Activated CD8-positive, alpha-beta T cell treated with anti-CD3 and anti-CD28 coated beads for 36 hours (primary cell): ENCODE measurements at places on chromosomes 5 and 9.

GRCh38 chr9:21477466-21477865 is 4.6 kb downstream of the IFNE start:
- DNase-seq: no peak

DNA sequence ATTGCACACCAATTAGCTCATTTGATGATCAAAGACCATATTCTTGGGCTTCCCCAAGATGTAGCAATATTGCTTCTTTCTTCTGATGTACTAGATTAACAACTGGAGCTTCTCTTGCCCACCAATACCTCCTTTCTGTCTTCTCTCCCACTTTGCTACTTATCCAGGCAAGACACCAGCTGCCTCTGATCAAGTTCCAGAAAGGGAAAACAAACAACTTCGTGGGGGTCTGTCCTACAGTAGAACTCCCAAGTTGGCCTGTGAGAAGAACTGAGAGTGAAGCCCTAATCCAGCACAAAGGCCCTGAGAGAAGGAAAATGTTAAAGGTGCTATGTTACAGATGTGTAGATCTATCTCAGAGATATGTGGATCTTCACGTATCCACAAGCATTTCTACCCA is 44.9 kb downstream of the ADAMTS12 start:
- no peak for DNase-seq

DNA sequence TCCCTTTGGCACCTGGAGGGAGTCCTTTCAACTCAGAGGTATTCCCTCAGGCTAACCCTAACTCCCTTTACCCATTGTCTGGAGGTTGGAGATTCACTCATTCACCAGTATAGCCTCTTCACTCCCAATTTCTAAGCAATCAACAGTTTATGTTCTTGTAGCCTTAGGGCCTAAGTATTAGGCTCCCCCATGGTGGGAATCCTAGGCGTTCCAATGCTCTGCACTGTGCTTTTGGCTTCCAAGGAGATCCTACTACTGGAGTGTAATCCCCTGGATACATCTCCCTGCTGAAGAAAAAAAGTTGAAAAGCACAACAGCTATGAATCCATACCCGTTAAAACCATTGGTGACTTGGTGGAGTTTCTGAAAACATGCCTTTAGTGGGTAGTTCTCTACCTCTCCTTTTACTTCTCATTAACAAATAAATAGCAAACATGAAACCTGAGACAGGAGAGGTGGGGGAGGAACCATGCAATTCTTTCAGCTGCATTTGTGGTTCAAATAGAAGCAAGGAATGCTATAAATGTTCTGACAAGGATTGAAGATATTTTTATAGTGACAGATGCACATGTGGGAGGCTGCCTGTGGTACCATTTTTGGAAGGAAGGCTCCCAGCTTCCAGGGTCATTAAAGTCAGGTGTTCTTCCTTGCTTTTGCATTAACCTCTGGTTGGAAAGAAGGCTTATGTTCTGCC is 397.1 kb downstream of the DMAC1 start:
- DNase-seq: no peak

- DNase-seq: no peak
Measured at GRCh38 chr9:126874546-126875314, 14.3 kb downstream of the ZBTB34 start.

- no peak for DNase-seq
Measured at GRCh38 chr5:143673676-143674468, 138.1 kb upstream of the HMHB1 start.

- DNase-seq: no peak
Measured at GRCh38 chr5:133277744-133278143, 225.9 kb downstream of the HSPA4 start.

DNA sequence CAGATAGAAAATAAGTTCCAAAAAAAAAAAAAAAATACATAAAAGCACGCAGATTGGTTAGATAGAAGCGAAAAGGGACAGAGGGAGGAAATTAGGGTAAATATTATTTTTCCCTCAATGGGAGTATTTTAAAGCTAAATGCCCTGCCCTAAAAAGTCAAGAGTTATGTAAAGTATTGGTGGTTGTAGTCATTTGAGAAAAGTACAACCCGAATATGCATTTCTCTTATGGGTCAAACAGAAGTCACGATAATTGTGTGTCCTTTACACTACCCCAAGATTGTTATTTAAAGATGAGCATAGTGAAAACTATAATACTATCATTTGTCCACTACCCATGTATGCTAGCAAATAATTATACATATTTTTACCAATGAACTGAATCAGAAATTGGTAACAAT is 368.7 kb downstream of the NDUFS4 start:
- no peak for DNase-seq

GRCh38 chr5:151451626-151452520 is 4.5 kb downstream of the SLC36A1 start:
- no peak for DNase-seq

DNA sequence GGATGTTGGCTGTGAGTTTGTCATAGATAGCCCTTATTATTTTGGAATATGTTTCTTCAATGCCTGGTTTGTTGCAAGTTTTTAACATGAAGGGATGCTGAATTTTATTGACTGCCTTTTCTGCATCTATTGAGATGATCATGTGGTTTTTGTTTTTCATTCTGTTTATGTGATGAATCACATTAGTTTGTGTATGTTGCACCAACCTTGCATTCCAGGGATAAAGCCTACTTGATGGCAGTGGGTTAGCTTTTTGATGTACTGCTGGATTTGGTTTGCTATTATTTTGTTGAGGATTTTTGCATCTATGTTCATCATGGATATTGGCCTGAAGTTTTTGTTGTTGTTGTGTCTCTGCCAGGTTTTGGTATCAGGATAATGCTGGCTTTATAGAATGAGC is 225.6 kb downstream of the PCSK1 start:
- no peak for DNase-seq

- DNase-seq: no peak
Measured at GRCh38 chr5:159257007-159257406, 6.1 kb upstream of the UBLCP1 start.

GRCh38 chr5:18393565-18394442 is 759.5 kb downstream of the TAF11L14 start:
- peak; percentile 62 for DNase-seq

DNA sequence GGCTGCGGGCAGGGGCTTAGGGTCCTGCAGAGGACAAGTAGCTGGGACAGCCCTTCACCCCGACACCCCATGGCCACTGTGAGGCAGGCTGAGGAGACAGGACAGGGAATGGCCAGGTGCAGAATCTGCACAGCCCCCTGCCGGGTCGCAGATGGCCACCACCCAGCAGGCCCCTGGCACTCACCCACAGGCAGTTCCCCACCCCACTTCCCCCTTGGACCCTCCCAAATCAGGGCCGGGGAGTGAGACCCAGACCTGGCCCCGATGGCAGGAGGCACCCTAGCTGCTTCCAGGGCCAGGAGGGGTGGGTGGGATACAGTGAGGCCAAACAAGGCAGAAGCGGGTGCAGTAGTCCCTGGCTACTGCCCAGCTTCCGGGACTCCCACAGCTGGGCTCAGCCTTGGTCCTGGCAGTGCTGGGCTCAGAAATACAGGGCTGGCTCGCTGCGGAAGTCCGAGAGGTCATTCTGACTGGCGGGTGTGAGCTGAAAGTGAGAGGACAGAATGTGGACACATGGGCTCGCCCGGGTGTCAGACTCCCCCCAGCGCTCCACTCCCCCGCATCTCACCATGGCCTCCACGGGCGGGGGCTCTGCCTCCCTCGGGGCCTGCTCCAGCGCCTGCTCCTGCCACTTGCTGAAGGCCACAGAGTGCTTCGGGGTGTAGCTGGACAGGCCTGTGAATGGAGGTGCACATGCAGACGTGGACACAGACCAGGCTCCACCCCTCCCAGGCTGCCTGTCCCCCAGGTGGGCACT is 3.4 kb downstream of the SSNA1 start:
- DNase-seq: no peak

DNA sequence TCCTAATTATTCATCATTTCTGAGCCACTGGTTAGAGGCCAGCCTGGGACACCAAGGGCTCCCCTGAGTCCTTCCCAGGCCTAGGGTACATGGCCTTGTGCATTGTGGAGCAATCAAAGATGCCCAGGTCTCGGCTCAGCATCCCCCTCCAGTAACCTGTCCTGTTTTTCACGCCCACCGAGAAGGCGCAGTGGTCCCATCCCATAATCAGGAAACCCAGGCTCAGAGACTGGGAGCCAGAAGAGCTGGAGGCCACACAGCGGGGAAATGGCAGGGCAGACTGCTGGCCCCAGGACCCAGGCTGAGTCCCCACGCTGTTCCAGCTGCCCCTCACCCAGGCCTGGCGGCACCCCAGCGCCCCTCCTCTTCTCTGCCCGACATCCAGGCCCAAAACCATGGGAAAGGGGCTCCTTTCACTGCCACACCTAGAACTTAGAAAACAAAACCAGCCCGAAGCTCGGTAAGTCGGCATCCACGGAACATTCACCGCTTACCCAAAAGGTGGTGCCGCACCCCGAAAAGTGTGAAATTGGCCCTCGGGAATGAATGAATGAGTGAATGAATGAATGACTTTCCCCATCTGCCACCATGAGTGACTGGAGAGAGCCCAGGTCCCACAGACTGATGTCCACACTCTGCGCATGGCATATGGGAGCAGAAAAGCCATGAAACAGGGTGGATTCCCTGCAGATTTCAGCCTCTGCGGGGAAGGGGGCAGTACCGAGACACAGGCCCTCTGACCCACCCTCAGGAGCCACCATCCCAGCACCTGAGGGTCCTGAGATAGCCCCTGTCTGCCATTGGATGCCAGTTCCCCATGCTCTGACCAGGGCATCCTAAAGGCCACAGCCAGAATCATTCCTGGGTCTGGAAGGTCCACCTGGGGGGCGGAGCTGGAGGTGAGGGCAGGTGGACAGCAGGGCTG is 132.5 kb downstream of the OLFM1 start:
- no peak for DNase-seq

GRCh38 chr9:91771027-91771426 is 179.0 kb downstream of the ROR2 start:
- DNase-seq: no peak

DNA sequence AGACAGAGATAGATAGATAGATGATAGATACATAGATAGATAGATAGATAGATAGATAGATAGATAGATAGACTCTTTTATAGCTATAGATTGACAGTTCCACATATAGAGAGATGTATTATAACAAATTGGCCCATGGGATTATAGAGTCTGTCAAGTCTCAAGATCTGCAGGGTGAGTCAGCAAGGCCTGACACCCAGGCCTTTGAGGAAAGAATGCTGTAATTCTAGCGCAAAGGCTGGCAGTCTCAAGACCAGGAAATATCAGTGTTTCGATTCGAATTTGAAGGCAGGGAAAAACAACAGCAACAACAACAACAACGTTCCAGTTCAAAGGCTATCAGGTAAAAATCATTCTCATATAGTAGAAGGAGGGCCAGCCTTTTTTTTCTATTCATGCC is 339.2 kb upstream of the CDH9 start:
- no peak for DNase-seq

GRCh38 chr9:80175286-80176150 is 603.8 kb downstream of the TLE4 start:
- DNase-seq: peak; percentile 28

DNA sequence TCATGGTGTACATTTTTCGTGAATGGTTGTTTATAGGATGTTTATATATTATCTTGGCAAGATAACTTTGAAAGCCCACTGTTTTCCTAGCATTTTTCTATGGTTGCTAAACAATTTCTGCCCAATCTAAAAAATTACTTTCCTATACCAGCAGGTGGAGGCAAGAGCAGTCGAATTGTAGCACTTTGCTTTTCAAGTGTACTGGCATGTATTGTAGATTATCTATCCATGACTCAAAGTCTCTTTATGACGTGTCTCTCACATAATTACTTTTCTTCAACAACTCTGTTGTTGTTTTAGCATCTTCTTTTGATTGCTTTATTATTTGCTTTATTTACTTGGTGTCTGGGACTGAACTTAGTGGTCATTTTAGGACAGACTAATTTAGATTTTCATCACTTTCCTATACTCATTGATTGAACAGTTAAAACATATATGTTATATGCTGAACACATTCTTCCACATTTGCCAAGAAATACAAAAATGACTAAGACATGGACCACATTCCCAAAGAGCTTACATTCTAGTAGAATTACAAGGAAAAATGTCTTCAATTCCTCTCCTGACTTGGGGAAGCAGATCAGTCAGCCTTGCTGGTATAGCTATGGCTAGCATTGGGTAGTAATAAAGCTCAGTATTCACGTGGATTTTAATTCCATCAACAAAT is 20.7 kb downstream of the NLN start:
- no peak for DNase-seq

- no peak for DNase-seq
Measured at GRCh38 chr9:78898234-78898633, 601.3 kb downstream of the PSAT1 start.

DNA sequence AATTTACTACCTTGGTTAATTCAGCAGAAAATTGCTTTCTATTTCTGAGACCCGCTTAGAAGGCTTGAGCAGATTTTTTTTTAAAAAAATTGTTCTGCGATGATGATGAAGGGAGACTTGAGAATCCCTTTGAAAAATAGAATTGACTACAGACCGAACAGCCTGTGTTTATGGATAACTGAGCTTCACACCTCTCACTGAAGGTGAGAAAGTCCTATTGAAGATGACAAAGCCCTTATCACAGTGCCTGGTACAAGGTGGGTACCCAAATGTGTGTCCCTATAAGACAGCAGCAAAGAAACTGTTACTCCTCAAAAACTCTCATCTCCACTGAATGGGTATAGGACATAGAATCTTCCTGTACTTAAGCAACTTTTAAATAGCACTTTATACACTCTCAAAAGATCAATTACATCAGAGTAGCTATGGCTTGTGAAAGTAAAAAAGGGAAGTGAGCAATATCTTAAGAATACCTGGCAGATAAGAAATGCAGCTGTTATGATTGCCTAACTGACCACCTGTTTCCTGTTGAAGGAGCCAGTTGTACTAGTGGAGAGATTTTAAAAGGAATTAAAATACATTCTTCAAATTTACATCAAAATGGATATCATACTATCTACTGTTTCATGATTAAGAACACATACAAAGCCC is 419.7 kb downstream of the CHSY3 start:
- DNase-seq: no peak

- DNase-seq: no peak
Measured at GRCh38 chr5:108947164-108947563, 199.5 kb downstream of the FER start.

- no peak for DNase-seq
Measured at GRCh38 chr9:111474385-111474784, 9.8 kb downstream of the ECPAS start.

- DNase-seq: no peak
Measured at GRCh38 chr5:173712609-173713175, 96.2 kb upstream of the BOD1 start.
